Fibroblast of villous mesenchyme (primary cell): ENCODE measurements at places on chromosomes 2 and 18. TPM values are rescaled to one million over a fixed set of nuclear protein-coding genes. Genes with fewer than 3 reads are reported as not detected.

Gene CHMP3
- total RNA-seq: 50.6 and 62.2 TPM in 2 replicates

Gene KCNS3
- 3.0 and 7.4 TPM in 2 replicates for total RNA-seq

Gene ADGRF3
- under 0.01 TPM in 2 replicates for total RNA-seq

Gene SNORC
- total RNA-seq: 0.86 and 0.97 TPM in 2 replicates

Gene CDCA7
- total RNA-seq: 5.5 and 5.6 TPM in 2 replicates

Gene SERPINB11
- not detected in 2 replicates for total RNA-seq

Gene VPS4B
- 32.2 and 47.5 TPM in 2 replicates for total RNA-seq

Gene ATG16L1
- 27.4 and 41.0 TPM in 2 replicates for total RNA-seq

Gene ZSWIM2
- total RNA-seq: 0.43 TPM in 1 of 2 replicates, not detected in the other

Gene LYPD1
- 16.0 and 34.5 TPM in 2 replicates for total RNA-seq

Gene DCDC2C
- total RNA-seq: not detected in 2 replicates

Gene EVA1A
- 44.9 and 48.3 TPM in 2 replicates for total RNA-seq

Gene SRD5A2
- under 0.01 TPM in 1 of 2 replicates, not detected in the other for total RNA-seq

Gene UGT1A4
- not detected in 2 replicates for total RNA-seq

Gene PRKAG3
- not detected in 2 replicates for total RNA-seq

Gene IL1A
- 0.32 and 0.43 TPM in 2 replicates for total RNA-seq
